ENCODE measurements at places on chromosomes 5 and 9.

GRCh38 chr9:105251733-105252404 is 7.4 kb downstream of the SLC44A1 start:
- DNase-seq, result no peak

- peak; percentile 11 for DNase-seq
These were observed 111.6 kb downstream of the ARHGAP26 start for GRCh38 chr5:142881784-142882126.

GRCh38 chr5:174159327-174160114 is 114.0 kb downstream of the NSG2 start:
- DNase-seq, result no peak

DNA sequence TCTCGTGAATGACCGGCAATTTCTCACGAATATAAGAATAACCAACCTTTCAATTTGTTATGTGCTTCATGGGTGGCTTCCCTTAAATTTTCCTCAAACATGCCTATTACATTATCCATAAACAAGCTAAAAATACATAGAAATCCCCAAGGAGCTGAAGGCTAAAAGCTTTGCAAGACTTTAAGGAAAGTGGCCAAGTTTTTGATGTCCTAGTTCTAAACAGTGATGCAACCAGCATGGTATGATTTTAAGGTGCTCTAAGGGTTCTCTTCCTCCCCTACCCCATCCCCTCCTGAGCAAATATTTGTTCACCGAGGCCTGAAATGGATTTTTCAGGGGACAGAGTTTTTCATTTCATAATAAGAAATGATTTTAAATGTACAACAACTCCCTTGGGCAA is 79.8 kb downstream of the RGS7BP start:
- DNase-seq, result no peak

DNA sequence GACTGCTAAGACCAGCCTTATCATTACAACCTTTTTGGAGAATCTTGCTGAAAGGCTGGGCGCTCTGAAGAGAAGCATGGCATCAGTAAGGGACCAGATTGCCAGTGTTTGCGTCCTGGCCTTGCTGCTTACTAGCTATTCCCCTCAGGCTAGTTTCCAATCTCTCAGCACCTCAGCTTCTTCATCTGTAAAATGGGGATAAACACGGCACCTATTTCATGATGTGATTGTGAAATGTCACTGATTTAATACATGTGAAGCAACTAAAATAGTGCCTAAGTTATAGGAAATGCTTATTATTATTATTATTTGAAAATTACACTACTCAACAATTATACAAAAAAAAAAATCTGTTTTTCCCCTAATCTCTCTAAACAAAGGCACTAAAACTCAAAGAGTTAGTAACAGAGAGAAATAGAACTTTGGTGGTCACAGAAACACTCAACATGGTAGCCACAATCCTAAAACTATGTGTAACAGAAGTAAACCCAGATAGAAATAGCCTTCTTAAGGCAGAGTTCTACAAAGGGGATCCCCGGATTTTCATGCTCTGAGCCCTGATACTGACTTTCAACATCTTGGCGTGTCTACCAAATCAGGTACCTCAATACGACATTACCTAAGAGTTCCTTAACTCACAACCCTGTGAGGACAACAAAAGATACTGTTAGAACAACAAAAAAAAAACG is 62.0 kb downstream of the ENC1 start:
- no peak for DNase-seq

DNA sequence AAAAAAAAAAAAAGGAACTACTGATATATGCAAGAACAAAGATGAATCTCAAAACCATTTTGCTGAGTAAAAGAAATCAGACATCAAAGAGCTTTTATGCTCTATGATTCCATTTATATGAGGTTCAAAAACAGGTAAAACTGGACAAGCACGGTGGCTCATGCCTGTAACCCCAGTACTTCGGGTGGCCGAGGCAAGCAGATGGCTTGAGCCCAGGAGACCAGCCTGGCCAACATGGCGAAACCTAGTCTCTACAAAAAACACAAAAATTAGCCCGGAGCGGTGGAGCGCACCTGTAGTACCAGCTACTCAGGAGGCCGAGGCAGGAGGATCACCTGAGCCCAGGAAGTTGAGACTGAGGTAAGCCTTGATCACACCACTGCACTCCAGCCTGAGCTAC is 7.8 kb downstream of the PTBP3 start:
- DNase-seq, result no peak

DNA sequence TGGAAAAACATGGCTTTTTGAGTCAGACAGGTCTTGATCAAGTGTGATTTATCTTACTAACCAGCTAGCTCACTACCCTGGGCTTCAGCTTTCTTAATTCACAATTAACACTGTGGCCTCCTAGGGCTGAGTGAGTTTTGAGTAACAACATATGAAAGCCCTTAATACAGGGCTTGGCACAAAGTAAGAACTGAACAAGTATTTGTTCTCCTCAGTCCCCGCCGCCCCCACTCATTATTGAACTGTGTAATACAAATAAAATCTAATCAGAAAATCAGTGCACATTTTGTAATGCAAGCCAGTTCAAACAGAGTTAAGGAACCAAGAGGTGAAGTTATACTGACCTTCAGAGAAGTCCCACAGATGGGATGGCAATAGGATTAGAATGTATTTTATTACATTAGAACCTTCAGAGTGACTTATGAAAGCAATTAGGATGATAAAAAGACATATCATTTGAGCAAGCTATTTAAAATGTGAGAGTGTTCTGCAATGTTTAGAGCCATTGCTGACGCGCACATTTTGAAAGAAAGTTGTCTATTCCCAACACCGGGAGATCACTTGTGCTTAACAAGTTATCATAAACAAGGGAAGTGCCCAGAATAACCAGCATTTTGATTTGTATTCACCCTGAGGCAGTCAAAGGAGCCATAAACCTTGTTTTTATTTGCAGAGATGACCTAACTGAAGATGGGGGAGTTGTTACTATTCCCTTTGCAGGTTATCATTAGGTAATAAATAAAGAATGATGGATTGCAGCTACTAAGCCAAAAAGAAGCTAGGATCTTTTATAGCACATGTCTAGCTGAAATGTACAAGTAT is 19.4 kb downstream of the ADAMTS16 start:
- no peak for DNase-seq

- DNase-seq, result no peak
These were observed 429.2 kb upstream of the SGCD start for GRCh38 chr5:155897761-155898160.

DNA sequence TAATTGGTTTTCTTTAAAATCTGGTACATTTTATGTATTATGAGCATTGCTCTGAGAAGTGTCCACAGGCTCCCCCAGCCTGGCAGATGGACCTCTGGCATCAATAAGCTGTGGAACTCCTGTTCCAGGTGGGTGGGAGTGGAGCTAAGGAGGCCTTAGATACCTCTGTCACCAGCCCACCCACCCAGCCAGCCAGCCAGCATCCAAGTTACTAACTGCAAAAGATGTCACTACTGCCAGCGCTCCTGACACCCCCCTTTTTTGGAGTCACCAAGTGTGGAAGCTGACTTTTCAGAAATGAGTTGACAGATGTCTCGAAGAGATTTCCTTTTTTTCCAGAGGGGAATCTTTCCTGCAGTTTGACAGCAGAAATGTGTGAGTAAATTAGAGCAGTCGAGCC is 111.2 kb downstream of the GALNT10 start:
- DNase-seq, result no peak

DNA sequence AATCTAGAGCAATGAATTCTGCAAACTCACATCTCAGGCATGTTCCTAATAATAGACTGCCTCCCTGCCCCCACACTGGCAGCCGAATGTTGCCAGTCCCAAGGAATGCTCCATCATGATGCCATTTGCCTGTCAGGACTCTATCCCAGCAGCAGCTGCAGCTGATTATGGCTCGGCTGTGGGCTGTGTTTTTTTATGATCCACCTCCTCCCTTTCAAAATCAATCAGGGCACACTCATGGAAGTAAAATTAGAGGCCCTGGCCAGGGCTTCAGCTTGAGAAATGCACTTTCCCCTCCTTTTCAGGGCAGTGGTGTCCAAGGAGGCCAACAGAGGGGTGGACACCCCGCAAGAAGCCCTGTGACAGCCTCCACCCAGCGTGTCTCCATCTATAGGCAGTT is 176.7 kb upstream of the S1PR3 start:
- no peak for DNase-seq

DNA sequence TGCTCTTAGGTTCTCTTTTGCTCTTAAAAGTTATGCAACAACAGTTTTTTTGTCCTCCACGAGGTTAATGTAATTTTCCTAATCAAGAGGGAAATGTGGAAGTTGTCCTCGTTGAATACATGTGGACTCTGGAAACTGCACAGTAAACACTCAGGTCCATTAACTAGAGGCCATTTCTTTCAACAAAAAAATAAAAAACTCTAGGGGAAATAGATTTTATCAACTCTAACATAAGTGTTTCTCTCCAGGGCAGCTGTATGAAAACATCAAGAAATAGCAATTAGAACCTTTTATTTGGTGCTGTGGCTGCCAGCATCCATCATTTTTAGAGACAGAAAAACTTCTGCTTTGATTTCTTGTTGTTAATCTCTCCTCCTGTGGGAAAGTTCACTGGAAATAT is 288.6 kb downstream of the ICE1 start:
- no peak for DNase-seq

DNA sequence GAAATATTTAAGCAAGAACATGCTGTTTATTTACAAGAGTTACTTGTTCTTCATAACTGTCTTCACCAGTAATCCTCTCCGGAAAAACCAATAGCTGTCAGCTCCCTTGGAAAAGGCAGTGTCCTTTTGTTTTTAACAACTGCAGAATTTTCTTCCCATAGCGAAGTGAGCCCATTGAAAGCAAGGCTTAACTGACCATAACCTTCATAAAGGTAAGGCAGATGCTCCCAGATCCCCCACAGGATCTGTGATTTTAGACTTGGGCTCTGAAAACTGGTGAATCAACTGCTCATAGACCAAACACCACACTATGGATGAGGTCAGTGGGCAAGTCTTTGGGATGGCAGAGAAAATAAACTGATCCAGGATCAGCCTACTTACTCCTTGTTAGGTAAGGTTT is 155.0 kb downstream of the GLIS3 start:
- DNase-seq, result no peak

GRCh38 chr9:2674141-2674824 is 43.0 kb upstream of the KCNV2 start:
- DNase-seq, result no peak

DNA sequence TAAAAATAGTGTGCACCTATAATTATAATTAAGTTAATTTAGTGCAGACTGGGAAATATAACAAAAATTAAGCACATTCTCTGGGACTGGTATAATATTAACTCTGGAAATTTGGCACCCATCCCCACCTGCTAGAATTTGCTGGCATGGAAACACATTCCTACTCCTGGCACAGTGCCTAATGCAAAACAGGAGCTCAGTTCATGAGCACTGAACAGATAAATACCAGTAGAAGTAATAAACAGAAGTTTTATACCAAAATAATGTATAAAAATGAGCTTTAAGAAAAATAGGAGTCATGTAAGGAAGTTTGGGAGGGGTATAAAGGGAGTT is 23.7 kb upstream of the NPR3 start:
- no peak for DNase-seq

- DNase-seq, result no peak
These were observed 143.7 kb downstream of the FSTL4 start for GRCh38 chr5:133468596-133468995.

DNA sequence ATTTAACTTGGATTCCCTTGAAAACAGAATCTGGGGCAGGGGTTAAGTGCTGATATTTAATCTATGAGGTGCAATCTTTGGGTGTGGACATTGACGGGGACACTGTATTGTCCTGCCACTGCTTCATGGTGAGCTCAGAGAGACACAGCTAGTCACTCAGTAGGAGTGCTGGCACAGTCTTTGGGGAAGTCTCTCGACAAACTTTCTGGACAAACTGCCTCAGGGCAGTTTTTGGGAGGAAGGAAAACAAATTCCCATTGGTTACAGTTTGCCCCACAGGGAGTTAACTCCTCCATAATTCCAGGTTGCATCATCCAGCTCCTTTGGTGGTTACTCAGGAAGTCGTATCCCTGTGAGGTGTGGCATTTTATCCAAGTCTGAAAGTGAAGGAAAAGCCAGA is 17.9 kb downstream of the HNRNPK start:
- no peak for DNase-seq

DNA sequence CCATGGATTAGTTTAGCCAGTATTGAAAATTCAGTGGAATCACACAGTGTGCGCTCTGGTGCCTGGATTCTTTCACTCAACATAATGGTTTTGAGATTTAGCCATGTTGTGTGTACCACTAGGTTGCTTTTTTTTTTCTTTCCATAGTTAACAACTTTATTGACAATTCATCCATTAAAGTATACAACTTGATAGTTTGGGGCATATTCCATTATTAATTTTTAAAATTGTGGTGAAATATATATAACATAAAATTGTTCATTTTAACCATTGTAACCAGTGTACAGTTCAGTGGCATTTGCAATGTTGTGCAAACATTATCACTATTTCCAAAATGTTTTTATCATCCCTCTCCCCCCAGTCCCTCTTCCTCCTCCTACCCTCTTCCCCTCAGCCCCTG is 35.2 kb downstream of the ANKRD33B start:
- DNase-seq, result no peak

DNA sequence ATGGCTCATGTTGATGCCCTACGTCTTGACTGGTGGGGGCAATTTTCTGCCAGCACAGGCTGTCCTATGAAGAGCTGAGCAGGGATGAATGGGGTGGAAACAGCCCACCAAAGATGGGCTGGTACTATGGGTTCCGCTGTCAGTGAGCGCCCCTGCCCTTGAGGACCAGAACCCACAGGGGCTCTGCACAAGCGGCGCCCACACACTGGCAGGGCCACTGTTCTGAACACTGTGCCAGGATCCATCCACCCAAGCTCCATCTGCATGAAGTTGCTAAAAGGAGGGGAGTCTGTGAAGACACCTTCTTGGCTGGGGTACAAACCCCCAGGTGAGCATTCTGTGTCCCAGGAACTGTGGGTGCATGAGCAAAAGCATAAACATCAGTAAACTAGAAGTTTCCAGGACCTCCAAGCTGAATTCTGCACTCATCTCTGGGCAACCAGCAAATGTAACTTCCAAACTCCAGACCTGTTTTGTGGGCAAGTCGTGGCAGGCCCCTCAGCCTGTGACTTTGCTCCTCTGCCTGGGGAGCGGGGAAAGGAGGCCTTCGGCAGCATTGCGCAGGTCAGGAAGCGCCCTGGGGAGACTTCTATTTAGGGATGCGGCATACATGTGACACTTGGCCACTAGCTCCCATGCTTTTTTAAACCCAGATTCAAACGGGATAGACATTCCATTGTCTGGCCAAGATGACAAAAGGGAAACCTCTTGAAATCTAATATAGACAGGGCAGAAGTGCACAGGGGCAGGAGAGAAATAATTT is 48.9 kb downstream of the PTPN3 start:
- DNase-seq, result no peak

DNA sequence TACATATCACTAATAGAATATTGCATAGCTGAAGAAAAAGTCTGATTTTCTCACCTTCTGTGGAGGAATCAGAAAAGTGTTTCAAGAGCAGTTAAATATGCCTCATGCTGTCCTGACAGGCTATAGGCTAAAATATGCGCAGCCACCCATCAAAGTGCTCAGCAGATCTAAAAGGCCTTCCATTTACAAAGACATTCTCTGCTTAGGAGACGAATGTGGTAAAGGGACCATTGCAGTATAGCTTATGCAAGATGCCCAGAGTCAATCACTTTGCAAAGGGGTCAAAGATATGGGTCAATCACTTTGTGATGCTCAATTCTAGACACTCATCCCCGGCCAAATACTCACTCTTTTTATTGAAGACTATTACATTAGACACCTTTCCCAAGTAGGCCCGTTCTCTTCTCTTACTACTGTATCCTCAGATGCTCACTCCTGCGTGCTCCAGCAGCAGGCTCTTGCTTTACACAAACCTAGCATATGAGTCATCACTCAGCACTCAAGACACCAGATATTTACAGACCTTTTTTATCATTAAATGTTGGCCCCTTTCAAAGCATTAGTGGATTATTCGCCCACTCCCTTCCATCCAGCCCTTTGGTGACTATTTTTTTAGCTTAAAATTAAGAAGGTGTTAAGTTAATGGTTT is 568.2 kb upstream of the CDH18 start:
- no peak for DNase-seq

Measured in hypothalamus (tissue), 51 donors.